Sciatic nerve (tissue), 2 donors: ENCODE measurements at places on chromosomes 12 and 14.

DNA sequence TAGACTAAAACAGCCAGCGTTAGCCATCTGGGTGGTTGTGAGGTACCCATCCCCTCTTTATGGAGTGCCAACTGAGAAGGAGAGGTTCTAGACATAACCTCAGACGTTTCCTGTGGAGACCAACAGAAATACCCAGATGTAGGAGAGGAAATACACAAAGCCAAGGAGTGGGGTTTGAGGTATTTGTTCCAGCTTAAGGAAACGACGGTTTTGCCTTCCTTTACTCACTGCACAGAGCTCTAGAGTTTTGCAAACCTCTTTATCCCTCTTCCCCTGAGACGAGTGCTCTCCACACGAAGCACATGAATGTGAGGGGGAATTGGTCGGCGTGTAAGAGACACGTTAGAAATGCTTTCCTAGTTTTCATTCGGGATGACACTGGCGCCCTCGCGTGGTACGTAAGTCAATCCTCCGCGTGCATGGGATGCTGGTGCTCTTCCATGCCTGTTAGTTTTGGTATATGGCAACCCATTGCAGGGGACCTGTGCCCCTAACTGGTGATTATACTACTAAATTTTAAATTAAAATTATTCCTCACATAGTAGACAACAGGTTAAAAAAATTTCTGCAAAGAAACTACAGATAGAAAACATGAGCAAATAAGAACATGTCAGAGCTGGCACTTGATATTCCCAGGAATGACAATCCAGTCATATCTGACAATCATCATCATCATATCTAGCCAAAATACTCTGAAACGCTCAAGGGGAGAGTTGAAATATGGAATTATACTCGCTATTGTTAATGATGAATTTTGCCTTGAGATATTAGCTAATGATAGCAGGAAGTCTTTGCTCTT, 121.7 kb downstream of the PPM1H start:
- DNase-seq = peak; percentile 81

DNA sequence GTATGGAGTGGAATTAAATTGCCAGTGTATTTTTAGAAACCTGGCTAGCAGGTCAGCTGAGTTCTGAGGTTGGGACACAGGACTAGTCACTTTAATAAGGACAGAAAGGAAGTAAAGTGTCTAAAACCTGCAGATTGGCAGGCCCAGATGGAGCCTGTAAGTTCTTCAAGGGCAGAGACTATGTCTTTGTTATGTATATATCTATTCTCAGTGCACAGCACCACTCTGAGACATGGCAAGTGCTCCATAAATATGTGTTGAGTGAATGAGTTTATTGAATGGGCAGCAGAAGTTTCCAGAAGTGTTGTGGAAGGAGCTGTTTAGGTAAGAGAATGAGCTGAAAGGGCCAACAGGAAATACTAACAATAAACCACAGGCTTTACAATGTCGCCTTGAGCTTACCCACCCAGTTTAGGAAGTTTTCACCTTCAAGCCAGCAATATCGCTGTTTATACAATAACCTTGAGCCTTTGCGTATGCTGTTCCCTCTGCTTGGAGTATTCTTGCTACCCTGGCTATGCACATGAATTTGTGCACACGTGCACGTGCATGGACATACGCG, 109.5 kb upstream of the TMPO start:
- no peak for DNase-seq

DNA sequence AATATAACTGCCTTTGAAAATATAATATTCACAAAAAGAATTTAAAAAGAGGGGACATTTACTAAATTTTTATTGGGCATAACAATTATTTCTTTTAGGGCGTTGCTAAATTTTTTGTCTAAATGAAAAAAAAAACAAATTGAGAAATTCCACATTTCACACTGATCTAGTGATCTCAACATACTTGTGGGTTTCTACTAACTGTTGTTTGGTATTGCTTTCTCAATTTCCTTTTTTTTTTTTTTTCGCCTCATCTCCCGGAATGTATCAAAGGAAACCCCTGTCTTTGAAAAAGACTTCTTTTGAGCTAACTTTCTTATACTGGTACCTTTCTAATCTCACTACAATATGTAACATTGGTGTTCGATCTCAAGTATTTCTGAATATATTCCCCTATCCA, at the start of gene CLEC4D:
TSS of gene CLEC4D (plus strand) at position 248 of the 400 bp plus-strand sequence. CDS start 230 bp downstream, outside the sequence.
- DNase-seq = no peak

DNA sequence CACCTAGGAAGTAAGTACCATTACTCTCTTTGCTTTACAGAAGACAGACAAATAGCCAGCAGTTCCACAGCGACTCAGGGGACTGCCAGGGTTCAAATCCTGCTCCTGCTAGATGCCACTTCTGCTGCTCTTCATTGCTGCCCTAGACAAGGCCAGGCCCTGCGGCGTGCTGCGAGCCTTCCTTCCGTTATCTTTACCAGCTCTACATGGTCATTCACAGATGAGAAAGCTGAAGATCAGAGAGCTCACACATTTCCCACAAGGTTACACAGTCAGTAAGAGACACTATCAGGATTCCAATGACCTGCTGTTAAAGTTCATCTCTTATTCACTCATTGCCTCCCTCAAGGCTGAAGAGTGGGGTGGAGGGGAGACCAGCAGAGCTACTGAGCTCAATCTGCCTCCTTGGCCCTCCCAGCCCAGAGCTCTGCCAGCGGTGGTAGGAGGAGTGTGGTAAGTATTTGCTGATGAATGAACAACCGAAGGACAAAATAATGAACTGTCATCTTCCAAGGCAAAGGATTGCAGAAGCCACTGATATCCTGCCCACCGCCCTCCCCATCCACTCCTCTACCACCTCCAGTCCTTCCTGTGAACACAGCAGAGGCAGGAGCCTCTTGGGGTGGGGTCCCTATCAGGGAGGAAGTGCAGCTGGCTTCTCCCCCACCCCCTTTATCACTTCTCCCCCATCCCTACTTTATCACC, 14.6 kb upstream of the HDAC7 start:
- no peak for DNase-seq

GRCh38 chr12:123908884-123909725, 63.5 kb downstream of the CCDC92 start:
- DNase-seq = no peak

- no peak for DNase-seq
These were observed 3.3 kb downstream of the DDHD1 start for GRCh38 chr14:53149668-53150316.

DNA sequence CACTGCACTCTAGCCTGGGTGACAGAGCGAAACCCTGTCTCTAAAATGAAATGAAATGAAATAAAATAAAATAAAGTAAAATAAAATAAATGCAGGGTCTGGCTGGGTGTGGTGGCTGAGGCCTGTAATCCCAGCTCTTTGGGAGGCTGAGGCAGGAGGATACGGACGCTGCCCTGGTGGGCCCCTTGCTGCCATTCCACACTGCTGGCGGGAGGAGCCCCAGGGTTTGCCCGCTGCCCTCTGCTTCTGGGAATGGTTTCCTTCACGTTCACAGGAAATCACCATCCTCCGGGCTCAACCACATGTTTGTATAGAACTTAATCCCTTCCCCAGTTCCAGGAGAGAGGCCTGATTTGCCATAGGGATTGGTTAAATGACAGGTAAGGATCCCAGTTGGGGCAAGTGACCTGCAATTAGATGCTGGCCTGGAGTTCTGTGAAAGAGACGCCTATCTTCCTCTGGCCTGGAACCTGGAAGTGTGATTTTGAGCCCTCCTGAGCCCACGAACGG, 29.3 kb downstream of the CALM1 start:
- no peak for DNase-seq

DNA sequence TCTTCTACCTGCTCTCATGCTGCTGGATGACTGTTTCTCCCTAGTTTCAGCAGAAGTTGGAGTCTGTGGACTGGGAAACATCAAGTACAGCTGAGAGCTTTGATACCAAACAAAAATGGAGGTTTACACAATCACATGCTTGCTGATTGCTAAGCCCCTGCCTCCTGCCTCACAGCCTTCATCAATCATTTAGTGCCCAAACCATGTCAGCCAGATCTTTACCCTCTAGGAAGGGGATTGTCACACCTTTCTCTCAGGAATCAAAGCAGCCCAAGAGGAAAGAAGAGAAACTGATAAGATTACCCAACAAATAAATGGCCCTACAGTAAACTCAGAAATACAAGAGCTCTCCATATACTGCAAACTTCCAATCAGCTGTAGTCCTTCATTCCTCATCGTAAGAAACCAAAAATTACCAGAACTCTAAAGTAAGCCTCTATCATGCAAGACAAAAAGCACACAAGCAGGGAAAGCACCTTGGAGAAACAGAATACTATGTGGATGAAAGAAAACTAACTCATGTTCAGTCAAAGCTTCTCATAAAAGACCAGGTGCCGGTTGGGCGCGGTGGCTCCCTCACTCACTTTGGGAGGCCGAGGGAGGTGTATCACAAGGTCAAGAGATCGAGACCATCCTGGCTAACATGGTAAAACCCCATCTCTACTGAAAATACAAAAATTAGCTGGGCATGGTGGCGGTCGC, 63.6 kb upstream of the RESF1 start:
- no peak for DNase-seq

- DNase-seq = no peak
These were observed 97.3 kb downstream of the KCNK10 start for GRCh38 chr14:88225721-88226120.

DNA sequence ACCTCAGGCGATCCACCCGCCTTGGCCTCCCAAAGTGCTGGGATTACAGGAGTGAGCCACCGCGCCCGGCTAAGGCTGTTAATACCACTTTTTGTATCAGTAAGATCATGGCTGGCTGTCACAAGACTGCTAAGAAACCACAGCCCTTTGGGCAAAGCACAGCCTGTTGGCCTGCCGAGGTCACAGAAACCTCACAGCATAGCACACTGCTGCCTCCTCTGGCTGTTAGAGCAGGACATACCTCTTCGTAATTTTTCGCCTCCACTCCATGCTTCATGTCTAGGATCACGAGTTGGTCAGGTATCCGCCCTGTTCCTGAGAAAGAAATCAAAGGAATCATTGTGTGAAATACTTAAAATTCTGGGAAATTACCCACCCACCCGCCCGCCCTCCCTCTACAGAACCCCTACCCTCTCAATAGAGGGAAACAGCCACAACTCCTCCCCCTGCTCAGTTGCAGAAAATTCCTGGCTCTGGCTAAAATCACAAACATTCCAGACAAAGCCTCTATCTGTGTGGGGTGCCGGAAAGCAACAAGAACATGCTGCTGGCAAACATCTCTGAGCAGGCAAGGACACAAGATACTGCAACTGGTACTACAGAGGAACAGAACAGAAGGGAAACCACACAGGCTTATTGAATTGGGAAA, 20.7 kb upstream of the NEK9 start:
- peak; percentile 87 for DNase-seq

- no peak for DNase-seq
These were observed 69.5 kb downstream of the STON2 start for GRCh38 chr14:81330619-81331122.

- DNase-seq = no peak
These were observed 133.9 kb upstream of the TSPAN8 start for GRCh38 chr12:71291746-71292145.

DNA sequence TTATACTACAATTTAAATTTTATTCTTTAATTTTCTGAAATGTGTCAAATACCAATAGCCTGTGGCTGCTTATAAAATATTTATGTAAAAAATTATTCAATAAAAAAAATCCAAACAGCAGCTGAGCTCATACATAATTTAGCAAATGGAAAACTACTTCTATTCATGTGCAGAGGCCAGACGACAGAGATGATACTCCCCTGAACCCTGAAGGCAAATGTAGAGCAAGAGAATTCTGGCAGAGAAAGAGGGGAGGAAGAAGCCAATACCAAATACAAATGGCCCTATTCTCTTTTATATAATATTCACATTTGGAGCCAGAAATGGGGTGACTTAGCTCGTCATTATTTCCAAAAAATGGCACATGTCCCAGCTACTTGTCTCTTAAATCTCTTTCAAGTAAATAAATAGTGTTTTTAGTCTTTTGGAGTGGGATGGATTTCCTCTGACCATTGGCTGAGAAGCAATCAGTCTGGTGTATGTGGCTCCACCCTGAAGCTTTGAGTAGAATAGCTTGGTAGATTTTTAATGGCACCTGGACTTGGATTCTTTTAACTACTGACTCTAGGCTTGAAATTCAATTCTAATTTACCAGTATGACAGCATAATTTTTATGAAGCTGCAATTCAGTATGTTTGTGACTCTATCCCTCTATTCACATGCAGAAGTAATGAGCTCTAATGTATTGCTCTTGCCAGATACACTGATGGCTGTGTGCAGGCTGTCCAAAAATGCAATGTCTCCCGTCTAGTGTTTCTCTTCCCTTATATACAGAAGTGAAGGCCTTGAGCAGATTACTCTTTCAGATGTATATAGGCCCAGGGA, 113.4 kb upstream of the SCAF11 start:
- no peak for DNase-seq

DNA sequence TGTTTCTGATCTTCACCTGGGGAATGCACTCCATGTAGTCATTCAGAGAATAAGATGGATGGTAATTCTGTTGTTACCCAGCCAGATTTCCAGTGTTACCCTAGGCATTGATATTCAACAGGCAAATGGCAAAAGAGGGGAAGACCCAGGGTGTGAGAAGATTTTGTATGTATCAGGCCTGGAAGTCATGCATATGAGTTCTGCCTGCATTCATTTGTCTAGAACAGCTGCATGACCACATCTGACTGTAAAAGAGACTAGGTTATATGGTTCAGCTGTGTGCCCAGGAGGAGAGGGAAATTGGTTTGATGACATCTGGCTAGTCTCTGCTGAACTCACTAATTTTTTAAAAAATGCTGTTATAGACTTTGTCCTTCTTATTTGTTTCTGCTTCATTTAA, 224.9 kb downstream of the NAV3 start:
- DNase-seq = no peak
